Epithelial cell of proximal tubule (primary cell): ENCODE measurements at places on chromosomes 7 and 10. TPM values are rescaled to one million over a fixed set of nuclear protein-coding genes. Genes with fewer than 3 reads are reported as not detected.

DNA sequence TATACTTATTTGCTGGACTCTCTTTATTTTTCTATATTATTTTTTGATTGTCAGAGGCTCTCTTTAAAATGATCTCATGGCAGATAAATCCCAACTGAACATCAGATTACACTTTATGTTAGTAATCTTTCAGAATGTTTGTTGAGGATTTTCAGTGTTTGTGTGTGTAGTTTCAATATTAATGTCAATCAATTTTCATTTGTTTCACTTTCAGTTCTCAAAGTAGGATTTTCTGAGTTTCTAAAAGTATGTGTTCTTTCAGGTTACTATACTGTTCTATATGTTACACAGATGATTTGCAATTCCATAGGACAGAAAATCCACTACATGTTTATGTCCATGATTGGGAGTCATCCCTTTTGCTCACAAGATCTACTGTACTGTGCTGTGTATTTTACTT is 311.9 kb upstream of the POT1 start:
- no peak for DNase-seq

DNA sequence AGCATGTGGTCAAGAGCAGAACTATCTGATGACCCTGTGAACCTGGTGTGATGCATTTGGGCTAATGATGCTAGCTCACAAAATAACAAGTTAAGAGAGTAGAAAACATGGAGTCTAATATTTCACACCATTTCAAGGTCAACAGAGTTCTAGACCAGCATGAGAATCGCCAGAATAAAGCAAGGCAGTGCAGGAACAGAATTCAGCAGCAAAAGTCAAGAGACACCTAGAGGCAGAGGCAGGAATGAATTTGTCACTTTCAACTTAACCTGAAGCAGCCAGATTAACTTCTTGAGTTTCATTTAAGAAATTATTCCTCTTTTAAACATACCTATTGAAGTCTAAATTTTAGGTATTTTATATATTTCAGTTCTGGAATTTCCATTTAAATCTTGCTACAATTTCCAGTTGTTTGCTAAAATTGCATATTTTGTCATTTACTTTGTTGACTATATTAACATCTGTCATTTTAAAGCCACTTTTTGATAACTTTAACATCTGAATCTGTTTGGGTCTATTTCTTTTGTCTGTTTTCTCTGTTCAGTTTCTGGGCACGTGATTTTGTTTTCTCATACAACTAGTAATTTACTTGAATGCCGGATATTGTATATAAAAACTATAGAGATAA is 44.2 kb upstream of the PRSS58 start:
- no peak for DNase-seq

Gene PRSS1
- 0.87 TPM in 1 of 2 replicates, not detected in the other for total RNA-seq

Gene PPA1
- 245 and 299 TPM in 2 replicates for total RNA-seq

DNA sequence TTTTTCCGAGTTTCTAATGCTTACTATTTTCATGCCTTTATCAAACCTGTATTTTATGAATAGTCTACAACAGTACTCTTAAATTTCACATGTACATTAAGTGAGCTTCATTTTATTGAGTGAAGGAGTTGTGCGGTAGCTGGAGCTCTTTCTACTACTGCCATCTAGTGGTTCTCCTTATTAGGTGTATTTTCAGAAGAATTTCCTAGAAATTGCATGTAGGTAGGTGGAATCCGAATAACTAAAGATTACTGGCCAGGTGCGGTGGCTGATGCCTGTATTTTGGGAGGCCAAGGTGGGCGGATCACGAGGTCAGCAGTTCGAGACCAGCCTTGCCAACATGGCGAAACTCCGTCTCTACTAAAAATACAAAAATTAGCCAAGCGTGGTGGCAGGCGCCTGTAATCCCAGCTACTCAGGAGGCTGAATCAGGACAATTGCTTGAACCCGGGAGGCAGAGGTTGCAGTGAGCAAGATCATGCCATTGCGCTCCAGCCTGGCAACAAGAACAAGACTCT is 38.3 kb downstream of the LRRC72 start:
- peak; percentile 18 for DNase-seq

Gene NPTX2
- 0.07 and 0.40 TPM in 2 replicates for total RNA-seq

- DNase-seq: no peak
Measured at GRCh38 chr7:140889150-140889549, 35.6 kb downstream of the BRAF start.

DNA sequence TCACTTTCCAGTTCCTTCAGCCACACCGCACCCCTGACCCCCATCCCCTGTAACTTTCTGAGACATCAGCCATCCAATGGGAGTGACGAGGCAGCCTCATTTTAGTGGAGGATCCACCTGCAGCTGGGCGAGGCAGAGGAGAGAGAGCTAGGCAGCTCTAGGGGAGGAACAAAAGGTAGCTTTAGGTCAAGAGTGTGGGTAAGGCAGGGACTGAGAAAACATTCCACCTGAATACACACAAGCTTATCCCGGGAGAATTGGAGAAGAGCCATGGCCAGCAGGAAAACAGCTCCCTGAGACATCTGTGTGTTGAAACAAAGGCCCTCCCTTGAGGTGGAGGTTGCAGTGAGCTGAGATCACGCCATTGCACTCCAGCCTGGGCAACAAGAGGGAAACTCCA is 6.7 kb upstream of the KLRG2 start:
- DNase-seq: peak; percentile 92

DNA sequence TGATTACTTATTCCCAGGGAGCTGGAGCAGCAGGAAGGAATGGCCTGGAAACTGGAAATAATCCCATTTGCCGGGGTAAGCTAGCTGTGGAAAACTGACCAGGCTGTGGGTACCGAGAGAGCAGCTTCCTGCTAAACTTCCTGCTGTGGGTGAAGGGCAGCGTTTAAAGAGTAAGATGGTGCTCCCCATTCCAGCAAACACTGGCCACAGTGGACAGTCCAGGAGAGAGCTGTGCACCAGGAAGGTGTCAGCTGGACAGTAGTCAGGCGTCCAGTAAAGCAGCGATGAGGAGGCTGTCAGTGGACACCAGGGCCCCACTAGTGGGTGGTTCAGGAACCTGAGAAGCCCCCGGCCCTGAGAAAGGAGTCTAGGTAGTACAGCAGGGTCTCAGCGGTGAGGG is 55.4 kb downstream of the TBXAS1 start:
- no peak for DNase-seq

Gene DENND10
- 41.5 and 41.8 TPM in 2 replicates for total RNA-seq

Gene ELN
- 0.12 TPM in 1 of 2 replicates, not detected in the other for total RNA-seq

DNA sequence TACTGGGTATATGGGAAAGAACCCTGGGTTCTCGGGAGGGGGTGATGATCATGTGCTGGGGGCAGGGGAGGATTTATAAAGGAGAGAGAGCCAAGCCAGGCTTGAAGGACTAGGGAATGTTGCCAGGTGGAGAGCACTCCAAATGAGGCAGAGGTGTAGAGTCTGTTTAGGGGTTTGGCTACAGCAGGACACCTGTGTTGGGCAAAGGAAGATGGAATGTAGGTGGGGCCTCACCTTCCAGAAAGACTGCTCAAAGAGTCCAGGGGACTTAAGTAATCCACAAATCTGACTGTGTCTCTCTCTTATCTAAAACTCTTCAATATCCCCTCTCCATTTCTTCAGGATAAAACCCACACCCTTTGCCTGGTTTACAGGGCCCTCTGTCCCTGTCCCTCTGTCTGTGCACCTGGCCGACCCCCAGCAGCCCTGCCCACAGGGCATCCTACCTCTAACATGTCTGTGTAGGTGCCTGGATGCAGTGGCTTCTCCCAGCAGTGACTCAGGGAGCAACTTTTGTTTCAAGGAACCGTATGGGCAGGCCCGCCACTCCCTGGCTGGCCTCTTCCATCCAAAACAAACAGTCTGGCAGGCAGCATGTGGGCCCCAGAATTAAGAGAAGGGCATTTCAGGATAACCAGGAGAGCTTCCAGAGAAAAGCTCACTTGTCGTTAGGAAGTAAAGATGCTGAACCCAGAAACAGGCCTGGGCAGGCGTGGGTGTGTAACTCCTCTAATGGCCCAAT is 10.6 kb upstream of the PLEKHA1 start:
- no peak for DNase-seq

DNA sequence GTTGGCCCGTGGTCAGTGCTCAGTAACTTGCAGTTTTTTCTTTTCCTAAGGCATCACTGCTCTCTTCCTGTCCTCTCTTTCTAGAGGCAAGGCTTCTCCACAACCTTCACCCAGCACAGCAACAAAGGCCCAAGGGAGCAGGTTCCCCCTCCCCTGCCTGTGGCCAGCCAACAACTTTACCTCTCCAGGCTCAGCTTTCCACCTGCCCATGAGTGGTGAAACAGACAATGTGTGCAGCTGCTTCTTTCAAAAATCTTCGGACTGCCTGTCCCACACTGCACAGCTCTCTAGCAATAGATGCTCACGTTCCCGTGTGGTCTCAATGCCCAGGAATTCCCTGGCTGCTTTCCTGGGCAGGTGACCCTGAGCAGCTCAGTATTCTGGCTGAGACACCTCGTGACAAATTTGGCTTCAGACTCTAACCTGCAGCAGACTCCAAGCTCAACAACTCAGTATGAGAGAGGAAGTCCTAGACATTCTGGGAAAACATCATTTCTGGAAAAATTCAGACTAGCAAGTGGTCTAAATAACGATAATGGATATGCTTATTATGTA is 28.9 kb upstream of the TMEM72 start:
- DNase-seq: no peak

Gene GPR22
- not detected in 2 replicates for total RNA-seq

Gene WDR86
- total RNA-seq: 0.07 and 3.1 TPM in 2 replicates

GRCh38 chr10:3812141-3812540 is 27.1 kb upstream of the KLF6 start:
- no peak for DNase-seq

- DNase-seq: no peak
Measured at GRCh38 chr7:49772916-49773217, 571 bp upstream of the VWC2 start.

GRCh38 chr7:53993224-53993623 is 549.0 kb upstream of the VSTM2A start:
- no peak for DNase-seq

Gene TLX1
- not detected in 2 replicates for total RNA-seq

GRCh38 chr10:27390681-27391080 is 113.4 kb upstream of the RAB18 start:
- no peak for DNase-seq

- DNase-seq: no peak
Measured at GRCh38 chr7:55157764-55158105, 138.9 kb downstream of the EGFR start.

GRCh38 chr7:50068026-50068425 is 25.0 kb downstream of the ZPBP start:
- no peak for DNase-seq

Gene PNLIPRP2
- not detected in 2 replicates for total RNA-seq

GRCh38 chr10:47060356-47060755 is 149.1 kb downstream of the PTPN20 start:
- no peak for DNase-seq

DNA sequence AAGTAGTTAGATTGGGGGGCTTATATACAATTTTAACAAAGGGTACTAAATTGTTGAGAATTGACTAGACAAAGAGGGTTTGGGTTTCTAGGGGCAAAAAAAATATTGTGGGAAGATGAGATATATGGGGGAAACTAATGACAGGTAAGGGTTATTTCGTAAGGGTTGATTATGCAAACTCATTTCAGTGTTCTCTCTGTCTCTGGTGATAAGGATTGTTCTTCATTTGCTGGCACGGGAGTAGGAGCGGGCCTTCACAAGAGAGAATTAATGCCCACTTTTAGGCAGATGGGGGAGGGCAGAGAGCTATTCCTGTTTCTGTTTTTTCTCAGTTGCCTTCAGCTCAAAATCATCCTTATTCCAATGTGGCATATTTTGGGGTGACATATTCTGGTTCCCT is 258.4 kb downstream of the EXOC4 start:
- DNase-seq: no peak

DNA sequence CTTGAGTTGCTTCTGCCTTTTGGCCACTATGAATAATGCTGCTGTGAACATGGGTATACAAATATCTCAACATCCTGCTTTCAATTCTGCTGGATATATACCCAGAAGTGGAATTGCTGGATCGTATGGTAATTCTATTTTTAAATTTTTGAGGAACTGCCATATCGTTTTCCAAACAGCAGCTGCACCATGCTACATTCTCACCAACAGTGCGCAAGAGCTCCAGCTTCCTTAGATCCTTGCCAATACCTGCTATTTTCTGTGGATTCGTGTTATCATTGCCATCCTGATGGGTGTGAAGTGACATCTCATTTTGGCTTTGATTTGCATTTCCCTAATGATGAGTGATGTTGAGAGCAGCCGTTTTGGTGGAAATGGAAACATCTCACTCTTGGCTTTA is 26.7 kb downstream of the FRMD4A start:
- no peak for DNase-seq

Gene SLC13A1
- not detected in 2 replicates for total RNA-seq

DNA sequence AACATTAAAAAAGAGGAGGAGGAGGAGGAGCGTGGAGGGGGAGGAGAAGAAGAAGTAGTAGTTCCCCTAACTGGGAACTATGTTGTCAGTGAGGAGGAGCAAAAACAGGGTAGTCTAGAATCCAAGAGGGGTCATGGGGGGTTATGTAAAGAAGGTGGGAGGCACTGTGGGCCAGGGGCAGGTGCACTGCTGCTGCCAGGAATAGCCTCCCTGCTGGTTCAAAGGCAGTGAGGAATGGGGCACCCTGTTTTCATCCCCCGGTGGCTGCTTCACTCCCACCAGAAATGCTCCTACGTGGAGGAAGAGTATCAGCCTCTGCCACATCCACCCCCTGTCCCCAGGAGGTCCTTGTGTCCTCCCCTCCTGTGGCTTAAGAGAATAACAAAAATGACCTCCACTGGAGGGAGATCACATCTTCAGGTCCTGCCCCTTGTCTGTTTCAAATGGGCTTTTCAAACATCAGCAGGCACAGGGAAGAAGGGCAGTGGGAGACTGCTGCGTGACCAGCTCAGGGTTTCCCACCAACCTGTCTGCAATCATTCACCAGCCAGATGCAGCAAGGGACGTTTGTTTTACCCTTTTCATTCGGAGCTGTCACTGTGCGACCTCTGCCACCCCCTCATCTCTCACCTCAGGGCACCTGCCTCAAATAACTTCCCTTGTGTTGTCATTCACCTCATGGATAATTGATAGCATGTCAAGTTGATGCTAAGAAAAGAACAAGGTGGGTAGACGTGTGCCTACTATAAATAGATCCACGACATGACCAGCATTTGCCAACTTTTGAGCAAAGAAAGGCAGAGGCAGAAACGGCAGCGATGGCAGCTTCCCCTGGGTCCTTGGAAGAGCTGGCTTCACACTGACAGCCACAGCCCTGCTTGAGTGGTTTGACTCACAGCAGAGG is 92.6 kb downstream of the DGKI start:
- DNase-seq: no peak
